Skeletal muscle tissue (tissue), 5 donors: ENCODE measurements at places on chromosomes 16 and 17. TPM values are rescaled to one million over a fixed set of nuclear protein-coding genes. Genes with fewer than 3 reads are reported as not detected.

The CCL3 gene
- 7.3 TPM for total RNA-seq

The SCARF1 gene
- 5.7 TPM for total RNA-seq

The EPX gene
- total RNA-seq = 0.52 TPM

The PYCARD gene
- 27.1 TPM for total RNA-seq

The SHBG gene
- total RNA-seq = not detected

The MILR1 gene
- 10.4 TPM for total RNA-seq

The TLCD3B gene
- total RNA-seq = 0.52 TPM

The MAFG gene
- 8.9 TPM for total RNA-seq

The LIMD2 gene
- total RNA-seq = 3.7 TPM

The MYH8 gene
- total RNA-seq = 3,493 TPM

The CPHXL2 gene
- not detected for total RNA-seq

The HASPIN gene
- total RNA-seq = 2.6 TPM

The STAC2 gene
- not detected for total RNA-seq

The ADAMTS18 gene
- total RNA-seq = 5.2 TPM

The SLC13A2 gene
- not detected for total RNA-seq

The ZSCAN10 gene
- total RNA-seq = not detected

The CCL13 gene
- 3.7 TPM for total RNA-seq

The GJC1 gene
- total RNA-seq = 24.5 TPM

The MYCBPAP gene
- under 0.01 TPM for total RNA-seq

The TBC1D3G gene
- not detected for total RNA-seq

The ZP2 gene
- total RNA-seq = 0.52 TPM

The NLRP1 gene
- total RNA-seq = 24.0 TPM

The SLC47A1 gene
- 0.52 TPM for total RNA-seq

The ETV4 gene
- total RNA-seq = 1.6 TPM

The OTOP2 gene
- not detected for total RNA-seq

The KRTAP9-9 gene
- not detected for total RNA-seq

The HIRIP3 gene
- total RNA-seq = 9.4 TPM

The EMP2 gene
- total RNA-seq = 42.8 TPM

The MMP15 gene
- total RNA-seq = 15.1 TPM

The BRIP1 gene
- total RNA-seq = 4.2 TPM

The TEKT1 gene
- total RNA-seq = not detected

The CD300LD gene
- total RNA-seq = not detected

The C17orf50 gene
- total RNA-seq = not detected

The MAPT gene
- 4.7 TPM for total RNA-seq
